ENCODE measurements at places on chromosomes 11 and 22. TPM values are rescaled to one million over a fixed set of nuclear protein-coding genes. Genes with fewer than 3 reads are reported as not detected.

The OR52N4 gene
- 0.72 TPM for total RNA-seq

The SLCO2B1 gene
- 51.5 TPM for total RNA-seq

The TBX1 gene
- not detected for total RNA-seq

The NFAM1 gene
- total RNA-seq: 7.2 TPM

- no peak for DNase-seq
These were observed 20.2 kb downstream of the BPIFC start for GRCh38 chr22:32444068-32444467.

DNA sequence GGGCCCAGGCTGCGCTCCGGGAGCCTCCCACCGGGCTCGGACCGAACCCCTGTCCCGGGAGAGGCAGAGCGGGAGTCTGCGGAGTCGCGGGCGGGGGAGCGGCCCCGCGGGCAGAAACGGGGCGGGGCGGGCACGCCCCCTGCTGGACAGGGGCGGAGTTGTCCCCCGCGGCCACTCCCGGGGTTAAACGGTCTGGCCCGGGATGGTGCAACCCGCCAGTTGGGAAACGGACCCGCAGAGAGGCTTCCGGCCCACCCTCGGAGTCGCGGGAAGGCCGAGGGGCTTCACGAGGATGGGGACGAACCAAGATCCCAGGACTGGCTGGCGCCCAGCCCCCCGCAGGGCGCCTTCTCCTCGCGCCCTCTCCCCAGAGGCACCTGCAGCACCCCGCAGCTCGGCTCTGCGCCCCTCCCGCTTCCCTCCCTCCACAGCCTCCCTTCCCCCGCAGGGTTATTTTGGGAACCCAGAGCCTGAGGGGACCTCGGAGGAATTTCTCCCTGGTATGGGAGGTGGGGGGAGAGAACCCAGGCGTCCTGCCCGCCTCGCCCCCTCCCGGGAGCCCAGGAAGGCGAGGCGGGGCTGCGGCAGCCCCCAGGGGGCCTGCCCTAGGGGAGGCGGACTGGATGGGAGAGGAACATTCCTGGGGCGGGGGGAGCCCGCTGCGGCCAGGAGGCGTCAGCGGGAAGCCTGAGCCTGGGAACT lies 902 bp downstream of the RASGRP2 start:
- DNase-seq: peak; percentile 48

DNA sequence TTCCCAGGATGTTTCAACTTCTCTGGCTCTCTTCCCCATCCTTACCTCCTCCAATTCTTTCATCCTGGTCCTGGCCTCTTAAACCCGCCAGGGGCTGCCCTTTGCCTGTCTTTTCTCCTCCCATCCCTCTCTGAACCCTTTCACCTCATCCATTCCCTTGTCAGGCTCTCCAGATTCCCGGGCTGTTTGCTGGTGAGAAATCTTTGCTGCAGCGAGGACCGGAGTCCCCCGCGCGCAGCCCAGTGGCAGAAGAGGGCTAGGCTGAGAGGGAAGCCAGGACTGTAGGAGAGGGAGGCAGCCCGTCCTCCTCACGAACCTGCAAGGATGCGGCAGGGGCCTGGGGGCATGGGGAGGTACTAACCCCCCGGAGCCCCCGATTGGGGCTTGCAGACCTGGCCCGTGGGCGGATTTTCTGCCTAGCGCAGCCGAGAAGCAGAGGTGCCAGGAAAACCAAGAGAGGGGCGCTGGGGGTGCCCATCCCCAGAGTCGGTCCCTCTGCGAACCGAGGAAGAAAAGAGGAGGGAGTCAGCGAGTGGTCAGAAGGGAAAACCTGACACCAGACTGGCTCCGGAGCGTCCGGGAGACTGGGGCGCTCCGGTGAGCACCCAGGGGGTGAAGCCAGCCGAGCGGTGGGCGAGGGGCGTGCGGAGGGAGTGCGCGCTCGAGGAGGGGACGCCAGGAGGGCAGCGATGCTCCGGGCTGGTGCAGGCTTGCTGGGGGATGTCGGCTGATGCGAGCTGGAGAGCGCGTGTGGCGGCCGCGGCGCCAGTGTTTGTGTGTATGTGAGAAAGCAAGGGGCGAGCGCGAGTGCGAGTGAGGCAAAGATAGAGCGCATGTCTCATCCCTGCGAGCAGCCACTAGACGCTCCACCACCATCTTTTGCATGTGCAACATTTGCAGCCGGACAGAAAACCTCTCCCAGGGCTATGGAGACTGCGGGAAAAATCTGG lies at the start of gene GRIA4:
GRIA4 (plus strand) TSS at position 242 of the 950 bp plus-strand sequence. CDS start 925 bp downstream, outside the sequence.
- no peak for DNase-seq

DNA sequence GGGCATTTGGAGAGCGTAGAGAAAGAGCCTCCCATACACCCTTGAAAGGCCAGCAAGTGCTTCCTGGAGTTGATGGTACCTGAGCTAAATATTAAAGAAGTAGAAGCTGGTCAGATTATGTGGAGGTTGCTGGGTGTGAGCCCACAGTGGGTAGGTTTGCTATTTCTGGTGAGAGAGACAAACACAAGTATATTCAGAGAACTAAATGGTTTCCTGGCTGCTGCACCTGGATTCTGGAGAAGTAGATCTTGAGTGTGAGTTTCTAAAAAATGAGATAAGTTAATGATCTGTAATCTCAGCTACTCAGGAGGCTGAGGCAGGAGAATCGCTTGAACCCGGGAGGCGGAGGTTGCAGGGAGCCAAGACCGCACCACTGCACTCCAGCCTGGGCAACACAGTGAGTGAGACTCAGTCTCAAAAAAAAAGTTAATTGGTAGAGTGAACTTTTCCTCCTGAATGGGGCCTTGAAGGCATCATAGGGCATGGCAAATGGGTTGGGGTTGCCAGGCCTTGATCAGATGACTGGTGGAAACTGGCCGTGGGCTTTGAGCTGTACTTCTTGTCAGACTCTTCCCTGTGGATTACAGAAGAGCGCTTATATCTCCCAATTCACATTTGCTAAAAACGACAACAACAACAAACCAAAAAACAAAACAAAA lies 75.8 kb downstream of the ADAMTS15 start:
- no peak for DNase-seq

DNA sequence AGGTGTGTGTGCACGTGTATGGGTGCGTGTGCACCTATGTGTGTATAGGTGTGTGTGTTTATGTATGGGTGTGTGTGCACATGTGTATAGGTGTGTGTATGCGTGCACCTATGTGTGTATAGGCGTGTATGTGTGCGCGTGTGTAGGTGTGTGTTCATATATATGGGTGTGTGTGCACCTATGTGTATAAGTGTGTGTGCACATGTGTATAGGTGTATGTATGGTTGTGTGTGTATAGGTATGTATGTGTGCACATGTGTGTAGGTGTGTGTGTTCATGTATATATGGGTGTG lies 26.9 kb downstream of the KCNQ1 start:
- DNase-seq: peak; percentile 7

GRCh38 chr11:92859156-92859690 lies 110.2 kb upstream of the MTNR1B start:
- DNase-seq: no peak

- DNase-seq: no peak
These were observed 8.2 kb downstream of the TPST2 start for GRCh38 chr22:26581633-26582168.

DNA sequence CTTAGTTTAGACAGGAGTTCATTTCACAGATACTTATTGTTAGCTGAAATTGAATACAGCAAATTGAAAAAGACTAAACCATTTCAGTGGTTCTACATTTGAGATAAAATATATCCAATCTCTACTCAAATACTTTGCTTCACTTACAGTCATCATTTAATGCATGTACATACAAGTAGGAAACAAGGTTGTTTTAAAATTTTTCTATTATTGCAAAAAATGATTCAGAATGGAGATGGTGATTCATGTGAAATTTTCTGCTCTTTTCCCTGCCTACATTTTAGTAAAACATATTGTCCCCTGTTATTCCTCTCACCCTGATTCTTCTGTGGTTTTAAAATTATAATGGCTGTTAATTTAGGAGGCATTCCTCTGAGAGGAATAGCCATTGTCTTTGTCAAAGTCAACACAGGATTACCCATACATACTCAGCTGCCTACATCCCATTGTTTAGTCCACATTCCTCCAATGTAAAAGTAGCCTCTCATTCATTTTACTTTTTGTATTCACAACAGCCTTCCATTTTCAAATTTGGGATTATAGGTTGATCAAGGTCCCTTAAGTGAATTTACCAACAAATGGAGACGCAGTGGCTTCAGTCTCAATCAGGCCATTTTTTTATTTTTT lies 60.1 kb downstream of the TRPC6 start:
- DNase-seq: no peak

All from omental fat pad (tissue), 4 donors.